ENCODE measurements at places on chromosomes 1 and 21. TPM values are rescaled to one million over a fixed set of nuclear protein-coding genes. Genes with fewer than 3 reads are reported as not detected.

The NTNG1 gene
- total RNA-seq = not detected

The RHD gene
- total RNA-seq = not detected

The DEPDC1 gene
- total RNA-seq = 11.4 TPM

The TPTE gene
- not detected for total RNA-seq

The RPE65 gene
- not detected for total RNA-seq

DNA sequence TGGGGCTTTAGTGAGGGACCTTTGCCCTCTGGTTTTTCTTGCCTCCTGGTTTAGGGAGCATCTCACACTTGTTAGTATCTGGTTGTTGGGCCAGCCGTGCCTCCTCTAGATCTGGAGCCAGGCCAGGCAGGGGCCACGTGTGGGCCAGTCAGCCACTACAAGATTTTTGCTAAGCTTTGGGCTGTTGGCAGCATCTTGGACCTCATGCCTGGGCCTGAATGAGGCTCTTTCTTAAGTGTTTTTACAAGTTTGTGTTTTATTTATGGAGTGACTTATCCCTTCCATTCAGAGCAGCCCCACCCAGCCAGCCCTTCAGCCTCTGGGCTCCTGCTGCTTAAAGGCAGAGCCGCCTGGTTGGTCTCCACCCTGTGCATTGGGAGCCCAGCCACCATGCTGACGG, 1.6 kb upstream of the SH3BGRL3 start:
- DNase-seq = no peak

DNA sequence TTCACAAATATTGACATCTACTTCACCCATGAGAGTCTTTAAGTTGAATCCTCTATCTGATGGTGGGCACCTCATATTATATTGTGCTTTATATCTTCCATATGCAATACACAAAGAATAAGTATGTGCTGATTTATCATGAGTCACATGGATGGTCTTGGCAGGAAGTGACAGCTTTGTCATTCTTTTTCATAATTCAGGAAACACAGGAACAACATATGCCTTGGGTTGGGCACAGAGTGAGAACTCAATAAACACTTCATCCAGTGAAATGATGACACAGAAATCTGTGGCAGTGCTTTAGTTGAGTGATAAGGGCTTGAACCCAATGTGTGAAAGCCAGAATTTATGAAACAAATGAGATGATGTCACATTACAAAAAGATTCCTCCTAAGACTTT, 41.2 kb downstream of the GADD45A start:
- no peak for DNase-seq

DNA sequence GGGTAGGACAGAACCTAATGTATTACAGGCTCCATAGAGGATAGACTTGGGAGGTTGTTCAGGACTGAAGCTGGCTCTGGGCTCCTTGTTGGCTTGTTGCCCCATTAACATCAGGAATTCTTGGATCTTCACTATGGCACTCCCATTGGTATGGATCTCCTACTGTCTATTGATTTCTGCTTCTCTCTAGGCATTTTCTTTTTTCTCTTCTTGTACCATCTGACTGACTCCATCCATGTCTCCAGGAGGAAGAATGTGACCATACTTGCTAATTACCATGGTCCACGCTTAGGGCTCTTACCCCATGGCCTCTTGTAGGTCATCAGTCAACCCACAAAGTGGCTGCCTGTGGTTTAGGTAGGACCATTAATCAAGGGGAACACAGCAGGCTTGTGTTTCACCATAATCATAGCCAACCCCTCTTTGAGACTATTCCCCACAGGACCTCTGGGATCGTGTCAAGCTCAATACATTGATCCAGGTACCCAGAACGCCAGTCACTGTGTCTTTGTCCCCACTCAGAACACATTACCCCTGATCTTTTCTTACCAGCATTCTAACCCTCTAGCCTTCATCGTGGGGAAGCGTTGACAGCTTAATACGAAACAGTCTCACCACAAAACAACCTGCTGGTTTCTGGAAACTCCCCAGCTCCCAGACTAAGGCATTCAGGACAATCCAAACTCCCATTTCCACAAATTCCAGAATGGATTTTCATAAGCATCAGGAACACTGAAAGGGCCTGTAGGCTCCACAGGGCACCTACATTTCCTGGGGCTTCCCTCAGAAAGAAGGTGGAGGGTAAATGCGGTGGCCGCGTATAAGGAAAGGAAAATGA, 97.1 kb downstream of the ETS2 start:
- DNase-seq = no peak

DNA sequence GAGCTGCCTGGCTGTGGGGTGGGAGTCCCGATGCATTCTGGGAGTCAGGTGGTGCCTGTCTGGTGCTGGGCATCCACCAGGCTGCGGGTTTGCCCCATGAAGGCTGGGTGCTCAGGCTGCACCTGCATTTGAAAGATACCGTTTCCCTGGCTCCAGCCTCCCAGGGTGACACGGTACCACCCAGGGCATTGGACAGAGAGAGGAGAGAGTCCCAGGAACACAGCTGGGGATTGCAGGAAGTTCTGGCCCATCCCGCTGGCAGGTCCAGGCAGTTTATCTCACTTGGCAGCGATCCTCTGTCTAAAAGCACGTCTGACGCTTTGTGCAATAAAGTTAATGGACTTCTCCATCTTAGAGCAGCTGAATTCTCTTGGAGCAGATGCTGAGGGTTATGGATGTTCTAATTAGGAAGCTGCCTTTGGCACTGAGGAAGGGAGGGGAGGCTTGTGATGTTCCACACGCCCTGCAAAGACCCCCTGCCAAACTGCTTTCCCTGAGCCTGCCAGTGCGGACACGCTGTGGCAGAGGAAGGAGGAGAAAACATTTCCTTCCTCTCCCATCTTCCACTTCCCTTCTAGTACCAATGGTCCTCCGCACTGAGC, 246.9 kb downstream of the GRIK3 start:
- no peak for DNase-seq

DNA sequence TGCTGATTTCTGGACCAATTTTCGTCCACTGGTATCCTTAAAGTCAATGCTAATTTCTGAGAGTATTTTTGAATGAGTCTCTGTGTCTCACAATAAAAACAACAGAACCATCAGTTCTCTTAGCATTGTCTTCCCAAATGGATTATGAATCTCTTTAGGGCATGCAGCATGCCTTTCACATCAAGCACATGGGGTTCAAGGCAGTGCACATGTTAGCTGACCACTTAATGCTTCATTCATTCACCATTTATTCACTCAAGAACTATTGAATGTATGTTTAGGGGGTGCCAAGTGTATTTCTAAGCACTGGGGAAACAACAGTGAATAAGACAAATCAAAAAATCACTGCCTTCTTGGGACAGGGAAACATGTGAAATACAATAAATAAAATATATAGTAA, 126.7 kb upstream of the SLC44A3 start:
- DNase-seq = no peak

GRCh38 chr1:189752461-189752995, 725.1 kb downstream of the BRINP3 start:
- no peak for DNase-seq

GRCh38 chr1:53992085-53992874, 25.7 kb downstream of the LDLRAD1 start:
- no peak for DNase-seq

DNA sequence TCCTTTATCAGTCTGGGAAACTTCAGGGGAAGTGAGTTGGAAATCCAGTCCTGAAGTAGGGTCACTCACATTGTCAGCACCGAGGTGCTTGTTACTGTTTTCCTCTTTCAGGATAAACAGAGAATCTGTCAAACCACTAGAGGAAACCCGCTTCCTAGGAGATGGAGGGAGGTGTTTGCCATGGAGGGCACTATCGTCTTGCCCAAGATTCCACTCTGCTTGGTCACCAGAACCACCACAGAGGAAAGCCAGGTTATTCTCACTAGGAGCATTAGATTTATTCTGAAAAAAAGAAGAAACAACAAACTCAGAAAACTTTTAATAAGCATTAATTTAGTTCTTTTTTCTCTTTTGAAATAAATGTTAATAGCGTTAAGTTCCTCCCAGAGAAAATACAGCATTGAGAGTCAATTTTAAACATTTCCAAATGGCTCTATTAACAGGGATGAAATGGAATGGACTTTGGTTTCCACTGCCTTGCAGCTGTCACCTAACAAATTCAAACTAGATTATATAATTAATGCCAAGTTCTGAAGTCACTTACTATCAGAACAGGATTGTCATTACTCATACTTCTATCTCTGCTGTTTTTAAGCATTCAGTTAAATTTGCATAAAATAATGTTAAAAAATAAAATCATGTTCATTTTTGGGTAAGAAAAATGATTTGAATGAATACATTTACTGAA, 242.8 kb downstream of the CRB1 start:
- DNase-seq = no peak

DNA sequence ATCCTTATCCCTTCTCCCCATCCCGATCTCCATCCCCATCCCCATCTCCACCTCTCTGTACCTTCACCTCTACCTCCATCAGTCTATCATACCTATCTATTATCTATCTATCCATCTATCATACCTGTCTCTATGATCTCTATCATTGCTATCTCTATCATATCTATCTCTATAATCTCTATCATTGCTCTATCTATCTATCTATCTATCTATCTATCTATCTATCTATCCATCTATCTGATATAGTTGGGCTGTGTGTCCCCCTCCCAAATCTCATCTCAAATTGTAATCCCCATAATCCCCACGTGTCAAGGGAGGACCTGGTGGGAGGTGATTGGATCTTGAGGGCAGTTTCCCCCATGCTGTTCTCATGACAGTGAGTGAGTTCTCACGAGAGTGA, 97.9 kb upstream of the PAXBP1 start:
- DNase-seq = no peak

- DNase-seq = no peak
These were observed 14.9 kb downstream of the MAPKAPK2 start for GRCh38 chr1:206699626-206700025.

GRCh38 chr1:42736152-42736551, 3.9 kb downstream of the CLDN19 start:
- DNase-seq = no peak

Measured in activated naive CD4-positive, alpha-beta T cell treated with anti-CD3 and anti-CD28 coated beads, Interleukin-2, amount 50 U/mL, for 72 hours (primary cell).